Testis (tissue), 5 donors: ENCODE measurements at places on chromosomes 7 and 10.
A peak's percentile ranks its signal among the peaks of the same experiment; 100 is the strongest.

DNA sequence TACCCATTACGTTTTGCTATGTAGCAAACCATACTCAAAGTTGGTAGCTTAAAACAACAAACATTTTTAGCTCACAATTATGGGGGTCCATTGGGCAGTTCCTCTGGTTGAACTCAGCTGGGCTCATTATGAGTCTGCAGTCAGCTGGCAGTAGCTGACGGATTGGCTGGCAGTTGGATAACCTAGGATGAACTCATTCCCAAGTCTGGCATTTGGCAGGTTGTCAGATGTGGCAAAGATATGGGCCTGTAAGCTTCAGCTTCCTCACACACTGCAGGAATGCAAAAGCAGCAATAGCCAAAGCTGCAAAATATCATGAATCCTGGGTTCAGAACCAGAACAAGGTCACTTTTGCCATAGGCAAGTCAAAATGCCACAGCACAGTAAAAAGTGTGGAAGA is 412.2 kb upstream of the SORCS1 start:
- DNase-seq = no peak

GRCh38 chr10:7933757-7934156 is 115.5 kb downstream of the TAF3 start:
- no peak for DNase-seq

GRCh38 chr10:15293862-15294842 is 76.9 kb downstream of the FAM171A1 start:
- DNase-seq = no peak

- DNase-seq = no peak
Observed at GRCh38 chr7:113664867-113665266, 253.9 kb downstream of the PPP1R3A start.

GRCh38 chr7:53642361-53642760 is 606.9 kb downstream of the POM121L12 start:
- no peak for DNase-seq

DNA sequence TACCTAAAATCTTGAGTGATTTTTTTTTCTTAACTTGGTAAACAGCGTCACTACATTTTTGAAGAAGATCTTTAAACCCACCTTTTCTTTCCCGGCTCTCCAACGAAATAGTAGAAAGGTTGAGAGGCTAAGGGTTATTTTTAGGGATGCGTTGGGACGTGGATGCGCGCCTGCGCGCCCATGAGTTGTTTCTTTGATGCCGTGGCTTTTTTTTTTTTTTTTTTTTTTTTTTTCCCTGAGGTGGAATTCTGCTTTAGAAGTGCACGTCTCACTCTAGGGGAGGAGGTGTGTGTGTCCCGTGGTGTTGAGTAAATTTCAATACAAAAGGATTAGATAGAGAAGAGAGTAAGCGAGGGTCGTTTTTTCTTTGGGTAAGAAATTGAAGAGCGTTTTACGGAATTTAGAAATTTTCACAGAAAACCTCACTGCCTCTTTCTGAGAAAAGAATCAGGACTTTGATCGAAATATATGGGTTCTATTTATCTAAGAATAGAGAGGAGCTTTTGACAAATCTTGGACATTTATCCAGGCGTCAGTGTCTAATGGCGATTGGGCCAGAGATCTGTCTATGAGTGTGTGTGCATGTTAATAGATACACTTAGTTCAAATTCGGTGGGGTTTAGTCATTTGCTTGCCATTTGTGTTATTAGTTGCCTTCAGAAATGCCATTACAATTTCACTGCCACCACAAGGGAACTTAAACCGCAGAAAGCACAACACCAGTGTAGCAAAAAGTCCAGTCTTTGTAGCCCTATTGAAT is 1.2 kb upstream of the SP8 start:
- DNase-seq = no peak

- no peak for DNase-seq
Observed at GRCh38 chr7:7821517-7821916, 103.1 kb upstream of the RPA3 start.

- DNase-seq = no peak
Observed at GRCh38 chr10:7955446-7955845, 99.0 kb upstream of the GATA3 start.

DNA sequence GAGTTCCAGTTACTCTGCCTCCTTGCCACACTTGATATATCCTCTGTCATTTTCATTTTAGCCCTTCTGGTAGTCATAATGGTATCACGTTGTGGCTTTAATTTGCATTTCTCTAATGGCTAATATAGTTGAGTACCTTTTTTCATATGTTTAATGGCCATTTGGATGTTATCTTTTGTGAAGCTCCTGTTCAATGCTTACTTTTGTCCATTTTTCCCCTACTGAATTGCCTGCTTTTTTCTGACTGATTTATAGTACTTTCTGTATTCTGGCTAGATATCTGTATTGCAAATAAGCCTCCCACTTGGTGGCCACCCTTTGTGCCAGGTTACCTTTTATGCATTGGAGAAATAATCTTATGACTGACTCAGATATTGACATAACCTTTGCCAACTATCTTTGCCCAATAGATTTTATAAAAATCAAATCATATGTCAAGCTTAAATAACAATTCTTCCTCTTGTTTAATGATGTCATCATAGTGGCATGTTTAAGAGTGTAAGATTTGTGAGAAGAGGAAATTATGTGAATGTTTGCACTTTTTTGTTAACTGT is 50.6 kb downstream of the PRPF18 start:
- DNase-seq = no peak

DNA sequence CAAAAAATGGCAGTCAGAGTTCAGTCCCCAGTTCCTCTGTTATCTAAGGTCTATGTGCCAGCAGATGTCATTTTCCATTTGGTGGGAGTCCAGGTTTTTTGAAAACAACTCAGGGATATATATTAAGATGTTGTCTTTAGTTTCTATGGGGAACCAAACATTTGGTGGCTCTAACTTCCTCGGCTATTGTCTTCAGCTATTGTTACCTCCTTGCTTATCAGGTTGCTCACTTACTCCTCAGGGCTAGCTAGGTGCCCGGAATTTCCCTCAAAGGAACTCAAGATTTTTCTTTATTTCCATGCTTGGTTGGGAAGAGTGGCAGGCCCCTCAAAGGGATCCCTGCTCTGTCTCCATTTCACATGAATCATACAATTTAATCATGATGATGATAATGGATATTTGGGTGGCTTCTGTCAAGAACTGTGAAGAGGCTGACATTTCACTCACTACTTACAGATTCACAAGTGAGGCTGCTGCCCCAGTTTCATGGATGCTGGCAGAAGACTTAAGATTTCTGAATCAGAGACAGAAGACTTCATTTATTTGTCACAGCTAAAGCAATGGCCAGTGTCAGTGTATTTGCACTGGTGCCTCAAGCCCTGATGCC is 182.8 kb downstream of the PKD1L1 start:
- no peak for DNase-seq

DNA sequence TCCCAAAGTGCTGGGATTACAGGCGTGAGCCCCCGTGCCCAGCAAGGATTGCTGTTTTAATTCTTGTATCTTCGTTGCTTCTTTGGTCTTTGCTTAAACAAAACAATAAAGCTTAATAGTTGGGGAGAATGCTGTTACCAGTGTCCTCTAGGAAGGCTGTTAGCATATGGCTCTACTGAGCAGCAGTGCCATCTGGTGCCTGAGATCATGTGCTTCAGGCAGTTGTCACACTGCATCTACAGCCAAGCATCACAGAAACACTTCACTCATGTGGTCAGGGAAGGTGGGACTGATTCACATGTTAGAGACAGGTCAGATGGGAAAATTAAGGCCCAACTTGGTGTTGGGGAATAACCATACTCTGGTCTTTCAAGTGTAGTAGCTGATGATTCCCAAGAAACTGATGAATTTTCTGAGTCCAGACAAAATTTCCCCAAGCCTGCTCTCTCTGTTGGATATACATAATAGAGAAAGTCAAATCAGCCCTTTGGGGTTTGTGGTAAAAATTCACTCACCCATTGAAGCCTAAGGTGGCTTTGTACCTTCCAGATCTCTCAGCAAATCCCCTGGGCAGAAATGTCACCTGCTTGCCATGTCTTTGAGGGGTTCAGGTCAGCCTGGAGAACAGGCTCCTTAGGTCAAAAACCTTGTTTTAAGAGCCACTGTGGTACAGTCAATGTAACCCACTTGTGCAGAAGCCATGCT is 28.4 kb downstream of the UBE2D4 start:
- DNase-seq = peak; percentile 57

GRCh38 chr7:35624299-35625186 is 70.4 kb downstream of the HERPUD2 start:
- DNase-seq = peak; percentile 57

GRCh38 chr7:2272031-2272430 is 30.0 kb downstream of the NUDT1 start:
- no peak for DNase-seq

DNA sequence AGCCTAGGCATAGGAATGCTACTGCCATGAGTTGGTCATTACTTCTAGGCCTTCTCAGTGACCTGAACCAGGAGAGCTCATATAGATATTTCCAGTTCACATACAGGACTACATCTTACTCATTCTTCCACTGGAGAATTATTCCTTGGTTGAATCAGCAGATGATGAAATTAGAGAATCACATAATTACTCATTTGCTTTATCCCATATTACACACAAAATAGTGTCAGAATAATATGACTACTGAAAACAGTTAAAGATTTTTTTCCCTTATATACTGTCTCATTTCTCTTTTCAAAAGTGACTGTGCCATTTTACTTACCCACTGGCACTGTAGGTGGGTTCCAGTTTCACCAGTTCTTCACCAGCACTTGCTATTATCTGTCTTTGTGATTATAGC is 18.5 kb downstream of the BMS1 start:
- DNase-seq = no peak

- DNase-seq = no peak
Observed at GRCh38 chr7:31688996-31689395, 2.0 kb downstream of the PPP1R17 start.

DNA sequence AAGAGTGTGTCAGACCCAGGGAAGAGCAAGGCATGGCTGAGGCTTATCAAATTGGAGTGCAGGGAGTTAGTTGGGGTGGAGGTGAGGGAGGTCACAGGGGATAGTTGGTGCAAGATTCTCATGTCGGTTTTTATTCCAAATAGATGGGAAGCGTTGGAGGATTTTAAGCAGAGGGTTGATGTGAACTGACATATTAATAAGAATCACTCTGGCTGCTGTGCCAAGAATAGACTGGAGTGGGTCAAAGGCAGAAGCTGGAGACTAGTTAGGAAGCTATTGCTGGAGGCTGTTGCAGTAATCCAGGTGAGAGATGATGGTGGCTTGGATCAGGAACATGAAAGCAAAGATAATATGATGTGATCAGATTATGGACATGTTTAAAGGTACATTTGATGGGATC is 36.5 kb downstream of the LRRC18 start:
- DNase-seq = no peak

DNA sequence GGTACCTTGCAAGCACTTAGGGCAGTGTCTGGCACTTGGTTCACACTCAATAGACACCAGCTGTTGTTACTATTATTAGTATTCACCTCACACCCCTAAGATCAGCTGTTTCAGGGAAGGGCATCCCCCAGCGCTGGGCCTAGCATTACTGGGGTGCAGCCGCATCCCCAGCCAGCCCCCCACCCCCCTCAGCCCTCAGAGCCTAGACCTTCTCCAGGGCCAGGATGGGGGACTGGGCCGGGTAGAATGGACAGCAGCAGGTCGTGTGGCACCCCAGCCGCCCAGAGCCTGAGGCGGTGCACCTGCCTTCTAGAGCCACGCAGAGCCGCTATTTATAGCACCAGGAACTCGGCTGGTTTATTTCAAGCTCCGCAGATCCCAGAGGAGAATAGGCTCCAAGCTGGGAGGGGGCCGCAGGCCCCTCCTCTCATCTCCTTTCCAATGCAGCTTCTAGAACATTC is 60.5 kb downstream of the GTF2IRD1 start:
- no peak for DNase-seq

GRCh38 chr10:3099291-3100092 is 32.1 kb downstream of the PFKP start:
- no peak for DNase-seq

- no peak for DNase-seq
Observed at GRCh38 chr10:93751124-93751523, 6.6 kb upstream of the LGI1 start.

DNA sequence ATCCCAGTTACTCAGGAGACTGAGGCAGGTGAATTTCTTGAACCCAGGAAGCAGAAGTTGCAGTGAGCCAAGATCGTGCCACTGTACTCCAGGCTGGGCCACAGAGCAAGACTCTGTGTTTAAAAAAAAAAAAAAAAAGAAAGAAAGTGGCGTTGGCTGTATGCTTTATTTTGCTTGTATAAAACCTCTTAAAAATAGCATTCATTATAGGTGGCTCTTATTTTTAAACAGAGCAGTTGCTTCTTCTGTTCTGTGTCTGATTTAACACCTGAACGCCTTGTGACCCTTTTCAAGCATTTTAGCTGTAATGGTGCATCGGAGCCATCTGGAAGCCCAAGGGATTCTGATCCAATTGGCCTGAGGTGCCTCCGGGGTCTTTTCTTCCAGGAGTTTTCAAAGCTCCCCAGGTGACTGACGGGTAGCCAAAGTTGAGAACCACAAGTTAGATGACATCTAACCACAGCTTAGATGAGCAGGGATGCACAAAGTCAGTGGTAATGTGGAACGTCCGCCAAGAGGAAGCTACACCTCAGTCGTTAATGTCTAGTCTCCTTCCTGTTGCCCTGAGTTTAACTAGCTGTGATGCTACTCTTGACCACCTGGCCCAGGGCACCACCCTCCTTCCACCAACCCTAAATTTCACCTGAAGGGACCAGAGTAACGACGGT is 274.6 kb upstream of the KLF6 start:
- DNase-seq = no peak

- no peak for DNase-seq
Observed at GRCh38 chr10:94042001-94042833, 48.5 kb downstream of the PLCE1 start.

GRCh38 chr10:91512458-91512857 is 102.3 kb downstream of the HECTD2 start:
- no peak for DNase-seq

DNA sequence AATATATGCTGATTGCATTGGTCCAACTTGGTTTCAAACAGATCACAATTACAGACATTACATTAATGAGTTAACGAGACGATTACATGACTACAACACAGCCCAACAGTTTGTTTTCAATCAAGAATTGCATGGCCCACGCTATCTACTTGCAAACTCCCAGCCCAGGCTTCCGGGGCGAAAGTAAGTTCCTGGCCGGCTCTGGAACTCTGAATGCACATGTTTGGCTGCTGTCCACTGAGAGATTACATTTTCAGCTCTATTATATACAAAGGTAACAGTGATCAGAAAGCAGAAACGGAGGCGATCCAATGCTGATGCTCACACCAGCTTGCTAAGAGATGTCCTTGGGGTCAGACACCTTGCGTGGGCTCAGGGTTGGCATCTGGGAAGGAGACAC is 206.3 kb downstream of the FANK1 start:
- no peak for DNase-seq

DNA sequence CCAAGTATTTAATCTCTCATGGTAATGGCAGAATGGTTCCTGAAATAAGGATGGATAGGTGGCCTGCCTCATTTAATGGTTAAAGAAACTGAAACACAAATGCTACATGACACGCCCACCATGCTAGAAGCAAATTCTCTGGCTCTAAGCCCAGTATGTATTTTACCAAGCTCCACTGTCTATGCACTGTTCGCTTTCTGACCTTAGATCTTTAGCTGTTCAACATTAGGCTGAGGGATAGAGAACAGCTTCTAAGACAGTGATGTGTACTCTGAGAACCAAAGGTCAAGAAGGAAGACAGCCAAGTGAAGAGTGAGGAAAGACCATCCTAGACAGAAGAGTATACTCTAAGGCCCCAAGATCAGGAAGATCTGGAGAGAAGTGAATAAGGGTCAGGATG is 26.6 kb downstream of the FAM3C start:
- no peak for DNase-seq

GRCh38 chr7:74030861-74031260 is 2.9 kb downstream of the ELN start:
- no peak for DNase-seq

- no peak for DNase-seq
Observed at GRCh38 chr10:92693534-92693893, 3.8 kb downstream of the HHEX start.
